ENCODE measurements at places on chromosomes 6 and 20.

DNA sequence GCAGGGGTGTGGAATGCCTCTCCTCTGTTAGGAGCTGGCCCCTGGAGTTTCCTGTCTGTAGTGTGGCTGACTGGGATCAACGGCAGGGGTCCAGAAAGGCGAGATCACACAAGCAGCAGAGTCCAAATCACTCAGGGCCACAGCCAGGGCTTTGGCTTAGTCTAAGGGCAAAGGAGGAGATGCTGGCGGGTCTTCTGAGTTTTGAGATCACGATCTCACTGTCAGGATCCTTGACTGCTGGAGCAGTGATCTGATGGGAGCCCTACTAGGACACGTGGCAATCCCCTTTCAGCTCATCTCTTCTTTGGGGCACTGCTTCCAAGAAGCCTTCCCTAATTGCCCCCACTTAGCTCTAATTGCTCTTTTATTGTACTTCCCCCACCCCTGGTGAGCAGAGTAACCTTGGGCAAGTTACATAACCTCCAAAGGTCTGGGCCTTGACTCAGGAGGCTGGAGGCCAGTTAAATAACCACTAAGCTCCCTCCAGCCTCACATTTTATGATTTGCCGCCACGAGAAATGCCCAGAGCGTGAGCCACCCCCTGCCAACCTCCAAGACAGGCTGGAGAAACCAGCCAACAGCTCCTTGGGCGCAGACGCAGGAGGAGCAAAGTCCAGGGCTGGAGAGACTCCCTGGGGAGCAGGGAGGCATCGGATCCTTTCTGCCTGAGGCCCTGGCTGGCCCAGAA is 12.0 kb downstream of the KCNK5 start:
- DNase-seq = no peak

DNA sequence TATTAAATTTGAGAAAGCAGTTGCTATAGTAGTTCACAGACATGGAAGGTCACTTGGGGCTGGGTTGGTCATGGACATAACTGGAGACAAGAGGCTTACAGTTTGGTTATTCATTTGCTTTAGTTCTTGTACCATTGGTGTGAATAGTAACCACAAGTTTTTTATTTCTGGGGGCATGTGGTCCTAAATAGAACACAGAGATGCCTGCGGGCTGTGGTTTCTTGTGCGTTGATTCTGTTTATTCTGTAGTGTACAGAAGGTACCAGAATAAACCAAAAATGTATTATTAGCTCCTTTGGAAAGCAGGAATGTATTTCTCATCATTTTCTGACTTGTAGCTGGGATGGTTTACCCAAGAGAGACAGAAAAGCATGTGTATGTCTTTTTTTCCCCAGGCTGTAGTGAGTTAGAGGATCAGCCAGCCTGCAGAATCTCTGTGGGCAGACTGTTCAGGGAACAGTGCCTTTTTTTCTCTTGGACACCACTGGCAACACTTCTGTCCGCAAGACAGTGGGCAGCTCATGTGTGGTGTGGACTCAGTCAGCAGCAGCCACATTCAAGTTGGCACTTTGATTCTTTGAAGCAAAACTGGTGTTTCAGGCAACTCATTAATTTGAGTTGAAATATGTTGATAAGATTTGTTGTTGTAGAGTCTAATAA is 122.1 kb downstream of the LRRC1 start:
- no peak for DNase-seq

GRCh38 chr20:33249456-33249855 is 13.7 kb downstream of the BPIFA1 start:
- peak; percentile 47 for DNase-seq

GRCh38 chr6:42269974-42270510 is 52.4 kb upstream of the MRPS10 start:
- DNase-seq = no peak

GRCh38 chr20:37758332-37758731 is 64.5 kb downstream of the CTNNBL1 start:
- no peak for DNase-seq

DNA sequence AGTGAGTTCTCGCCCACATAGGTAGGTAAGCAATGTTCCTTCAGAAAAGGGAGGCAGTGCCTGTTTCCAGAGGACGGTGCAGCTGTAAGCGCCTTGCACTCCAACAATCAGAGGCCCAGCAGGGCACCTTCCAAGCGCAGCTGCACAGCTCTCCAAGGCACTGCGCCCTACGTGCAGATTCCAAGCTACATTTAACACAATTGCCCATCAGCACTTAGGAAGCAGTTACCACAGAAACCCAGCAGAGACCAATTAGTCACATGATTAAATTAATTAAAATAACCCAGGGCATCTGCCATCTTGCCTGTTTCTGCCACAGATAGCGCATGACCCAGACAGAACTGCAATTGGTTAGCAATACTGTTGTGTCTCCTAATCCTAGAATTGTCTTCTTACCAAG is 65.5 kb downstream of the SOBP start:
- DNase-seq = no peak

GRCh38 chr6:30163090-30163917 is at the start of gene TRIM15:
TSS of gene TRIM15 (plus strand) at chr6:30163546. CDS start at chr6:30163685, 139 bp downstream.
- DNase-seq = no peak

- DNase-seq = no peak
These were observed 1.1 kb downstream of the HFE start for GRCh38 chr6:26088344-26088743.

GRCh38 chr20:36445847-36446246 is 95.5 kb upstream of the MYL9 start:
- no peak for DNase-seq

- DNase-seq = no peak
These were observed 17.7 kb downstream of the POM121L2 start for GRCh38 chr6:27294409-27294808.

GRCh38 chr6:97067045-97067444 is 142.5 kb downstream of the KLHL32 start:
- no peak for DNase-seq

- DNase-seq = no peak
These were observed 49.4 kb downstream of the TRMT6 start for GRCh38 chr20:5900908-5901307.

DNA sequence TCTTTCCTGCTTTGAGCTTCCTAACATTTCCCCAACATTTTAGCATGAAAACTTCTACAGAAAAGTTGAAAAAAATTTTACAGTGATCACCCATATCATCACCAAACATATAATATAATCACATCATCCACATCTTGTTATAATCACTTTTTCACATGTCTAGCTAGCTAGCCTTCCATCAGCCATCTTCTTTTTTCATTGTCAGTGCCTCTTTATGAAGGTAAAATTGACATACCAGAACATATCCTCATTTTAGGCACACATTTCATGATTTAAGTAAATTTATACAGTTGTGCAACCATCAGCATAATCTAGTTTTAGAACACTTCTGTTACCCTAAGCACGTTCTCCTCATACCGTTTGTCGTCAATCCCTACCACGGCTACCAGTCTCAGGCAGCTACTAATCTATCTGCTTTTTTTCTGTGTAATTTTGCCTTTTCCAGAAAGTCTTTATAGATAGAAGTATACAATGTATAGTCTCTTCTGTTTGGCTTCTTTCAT is 73.7 kb downstream of the VEGFA start:
- DNase-seq = no peak

DNA sequence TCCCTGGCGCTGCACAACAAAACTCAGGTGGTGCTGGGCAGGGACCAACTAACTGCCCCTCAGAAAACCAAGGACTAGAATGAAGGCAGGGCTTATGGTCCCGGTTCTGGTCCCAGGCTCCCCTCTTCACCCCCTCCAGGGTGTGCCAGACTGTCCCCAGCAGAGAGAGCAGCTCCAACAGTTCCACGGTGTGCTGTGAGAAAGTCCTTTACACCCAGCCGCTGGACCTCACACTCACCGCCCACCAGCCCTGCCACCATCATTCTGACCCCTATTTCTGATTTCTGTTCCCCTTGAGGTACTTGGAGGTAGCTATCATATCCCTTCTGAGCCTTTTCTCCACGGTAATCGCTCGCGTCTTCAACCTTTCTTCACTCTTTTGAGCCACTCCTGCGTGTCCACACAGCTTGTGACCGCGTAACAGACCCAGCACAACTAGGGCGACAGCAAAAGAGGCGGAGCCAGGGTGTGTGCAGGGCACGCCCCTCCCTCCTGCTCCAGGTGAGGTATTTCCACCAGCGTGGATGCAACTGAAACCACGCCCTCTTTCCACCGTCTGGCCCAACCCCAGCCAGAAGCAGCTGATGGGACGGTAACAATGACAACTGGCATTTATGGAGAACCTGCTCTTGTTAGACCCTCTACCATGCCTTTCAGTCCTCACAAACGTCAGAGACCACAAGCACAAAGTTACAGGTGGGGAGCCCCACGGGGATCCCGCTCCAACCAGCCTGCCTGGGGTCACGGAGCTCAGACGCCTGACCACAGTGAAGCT is 2.3 kb downstream of the PXDC1 start:
- DNase-seq = no peak

DNA sequence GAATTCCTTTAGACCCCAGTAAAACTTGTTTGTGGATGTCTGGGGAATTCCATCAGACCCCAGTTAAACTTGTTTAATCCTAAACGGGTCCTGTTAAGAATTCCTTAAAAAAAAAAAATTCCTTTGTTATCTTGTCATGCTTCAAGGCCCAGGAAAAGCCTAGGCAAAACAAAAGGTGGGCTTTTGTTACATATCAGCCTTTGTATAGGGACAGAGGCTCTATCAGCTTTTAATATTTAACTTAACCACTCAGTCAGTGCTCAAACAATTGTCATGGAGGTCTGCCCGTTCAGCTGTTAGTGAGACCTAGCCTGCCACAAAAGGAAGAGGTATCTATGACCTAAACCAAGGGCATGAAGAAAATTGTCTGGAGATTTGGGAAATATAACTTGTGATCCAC is 53.1 kb downstream of the SLC22A1 start:
- DNase-seq = no peak

DNA sequence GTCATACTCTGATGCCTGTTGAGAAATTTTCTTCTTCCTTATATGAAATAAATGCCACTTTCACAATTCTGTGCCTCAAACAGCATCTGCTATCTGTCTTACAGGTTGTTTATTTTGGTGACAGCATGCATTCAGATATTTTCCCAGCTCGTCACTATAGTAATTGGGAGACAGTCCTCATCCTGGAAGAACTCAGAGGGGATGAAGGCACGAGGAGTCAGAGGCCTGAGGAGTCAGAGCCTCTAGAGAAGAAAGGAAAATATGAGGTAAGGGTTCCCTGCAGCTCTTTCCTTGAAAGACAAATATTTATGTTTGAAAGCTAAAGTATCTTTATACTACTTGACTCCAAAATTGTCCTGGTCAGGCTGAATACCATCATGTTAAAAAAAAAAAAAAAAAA is 15.8 kb downstream of the TSPYL4 start:
- no peak for DNase-seq

GRCh38 chr20:43188234-43188653 is 1.5 kb downstream of the PTPRT start:
- DNase-seq = no peak

GRCh38 chr6:26224940-26225847 is 138.0 kb downstream of the HFE start:
- DNase-seq = no peak

DNA sequence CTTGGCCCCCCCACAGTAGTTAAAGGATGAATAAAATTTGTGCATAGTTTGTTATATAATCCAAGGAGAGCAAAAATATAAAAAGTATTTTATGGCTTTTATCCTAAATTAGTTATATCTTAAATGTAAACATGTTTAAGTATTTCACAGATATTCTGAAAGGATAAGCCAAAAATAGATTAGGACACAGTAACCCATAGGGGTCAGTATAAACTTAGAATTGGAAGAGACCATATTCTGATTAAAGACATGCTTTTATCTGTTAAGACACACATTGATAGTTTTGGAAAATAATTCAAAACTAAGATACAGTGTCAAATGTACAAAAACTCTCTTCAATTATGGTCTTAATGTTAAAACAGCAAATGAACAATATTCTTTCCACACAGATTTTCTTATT is 4.5 kb upstream of the SERINC1 start:
- no peak for DNase-seq

DNA sequence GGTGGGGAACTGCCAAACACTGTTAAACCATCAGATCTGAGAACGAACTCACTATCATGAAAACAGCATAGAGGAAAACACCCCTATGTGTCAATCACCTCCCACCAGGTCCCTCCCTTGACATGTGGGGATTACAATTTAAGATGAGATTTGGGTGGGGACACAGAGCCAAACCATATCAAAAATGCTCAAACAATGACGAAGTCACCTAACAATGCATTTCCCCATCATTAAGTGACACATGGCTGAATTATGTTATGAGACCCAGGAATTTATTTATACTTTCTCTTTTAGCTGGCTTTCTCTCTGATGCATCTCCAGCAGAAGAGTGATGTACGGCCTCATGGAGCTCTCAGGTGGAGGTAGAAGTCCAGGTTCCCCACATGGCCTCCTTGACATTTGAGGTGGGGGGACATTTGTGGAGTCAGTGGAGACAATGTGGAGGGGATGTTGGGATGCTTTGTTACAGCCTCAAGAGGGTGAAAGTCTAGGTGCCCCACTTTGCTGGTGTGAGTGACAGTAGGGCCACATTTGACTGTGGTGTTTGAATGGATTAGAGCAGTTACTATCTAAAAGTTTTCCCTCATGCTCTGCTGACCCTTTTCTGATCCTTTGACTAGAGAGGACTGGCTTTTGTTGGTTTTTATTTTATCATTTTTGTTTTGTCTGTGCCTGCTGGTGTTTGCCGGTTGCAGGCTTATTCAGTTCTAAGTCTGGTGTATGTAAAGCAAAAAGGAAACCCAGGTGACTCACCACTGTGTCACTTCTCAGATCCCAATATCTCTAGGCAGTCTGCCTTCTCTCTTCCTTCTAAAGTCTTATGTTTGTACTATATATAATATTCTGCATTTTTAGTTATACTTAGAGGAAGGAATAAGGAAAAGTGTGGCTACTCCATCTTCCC is 18.5 kb upstream of the DCBLD1 start:
- no peak for DNase-seq

DNA sequence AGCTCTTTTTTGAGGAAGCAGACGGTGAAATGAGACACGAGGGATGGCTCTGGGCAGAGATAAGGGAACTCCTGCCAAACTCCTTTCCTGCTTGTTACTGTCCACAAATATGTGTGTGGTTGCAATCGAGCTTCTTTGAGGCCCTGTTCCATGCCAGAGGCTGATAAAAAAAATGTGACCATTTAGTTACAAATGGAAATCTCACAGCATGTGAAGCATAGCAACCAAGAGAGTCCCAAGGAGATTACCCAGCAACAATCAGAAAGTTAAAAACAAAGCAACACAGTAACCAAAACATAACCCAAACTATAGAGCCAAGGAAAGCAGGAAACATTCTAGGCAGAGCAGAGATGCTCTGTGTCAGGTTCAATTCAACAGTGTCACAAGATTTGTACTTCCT is 35.4 kb upstream of the HMGN3 start:
- no peak for DNase-seq

DNA sequence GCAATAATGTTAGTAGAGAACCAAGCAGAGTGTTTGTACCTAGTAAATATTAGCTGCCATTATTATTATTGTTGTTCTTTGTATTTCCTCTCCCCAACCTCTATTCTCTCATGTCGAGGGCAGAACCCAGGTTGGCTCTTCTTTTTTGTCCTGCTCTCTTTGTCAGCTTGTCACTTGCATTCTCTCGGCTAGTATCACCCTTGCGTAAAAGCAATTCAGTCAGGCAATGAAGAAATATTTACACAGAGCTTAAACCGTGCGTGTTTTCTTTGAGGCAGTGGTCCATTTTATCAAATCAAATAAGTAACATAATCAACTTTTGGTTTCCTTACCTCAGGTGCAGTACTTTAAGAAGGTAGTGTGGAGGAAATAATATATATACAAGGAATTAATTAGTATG is 83.9 kb downstream of the TULP4 start:
- DNase-seq = no peak

GRCh38 chr6:127221201-127221600 is 45.5 kb upstream of the RNF146 start:
- no peak for DNase-seq
